Fibroblast of skin of right quadriceps (primary cell): ENCODE measurements at places on chromosomes 7 and 10.
A peak's percentile ranks its signal among the peaks of the same experiment; 100 is the strongest.

DNA sequence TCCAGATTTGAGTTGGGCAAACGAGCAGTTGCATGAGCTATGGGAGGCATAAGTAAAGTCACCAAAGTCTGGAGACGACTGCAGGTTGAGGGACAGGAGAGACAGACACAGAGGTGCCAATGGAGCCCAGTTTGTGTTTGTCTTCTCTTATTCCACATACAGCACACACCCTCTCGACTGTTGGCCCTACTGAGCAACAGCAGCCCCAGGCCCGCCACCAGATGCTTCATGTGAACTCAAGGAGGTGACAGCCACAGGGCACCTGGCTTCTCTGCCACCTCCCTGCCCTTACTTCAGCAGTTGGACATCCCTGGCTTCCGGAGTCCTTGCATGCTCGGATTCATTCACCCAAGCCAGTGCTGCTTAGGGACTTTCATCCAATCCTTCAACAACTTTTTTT lies 6.5 kb upstream of the ATOH7 start:
- no peak for DNase-seq

GRCh38 chr10:55641601-55642000 lies 719.5 kb downstream of the ZWINT start:
- DNase-seq = no peak

DNA sequence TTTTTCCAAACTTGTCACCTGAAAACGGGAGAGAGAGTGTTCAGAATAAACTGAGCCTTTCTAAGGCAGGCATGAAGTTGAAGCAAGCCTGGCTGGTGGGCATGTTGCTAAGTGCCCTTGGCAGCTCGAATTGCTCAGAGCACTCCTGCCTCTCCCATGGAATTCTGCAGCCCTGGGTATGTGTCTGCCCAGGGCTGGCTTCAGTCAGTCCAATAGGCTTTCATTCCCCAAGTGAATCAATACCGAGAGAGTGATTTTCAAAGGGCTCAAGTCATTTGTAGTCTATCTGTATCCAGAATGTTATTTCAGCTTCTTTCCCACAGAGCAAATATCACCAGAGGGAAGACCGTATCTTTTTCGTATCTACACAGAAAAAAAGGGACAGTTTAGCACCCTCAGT lies 415.5 kb upstream of the COBL start:
- no peak for DNase-seq

DNA sequence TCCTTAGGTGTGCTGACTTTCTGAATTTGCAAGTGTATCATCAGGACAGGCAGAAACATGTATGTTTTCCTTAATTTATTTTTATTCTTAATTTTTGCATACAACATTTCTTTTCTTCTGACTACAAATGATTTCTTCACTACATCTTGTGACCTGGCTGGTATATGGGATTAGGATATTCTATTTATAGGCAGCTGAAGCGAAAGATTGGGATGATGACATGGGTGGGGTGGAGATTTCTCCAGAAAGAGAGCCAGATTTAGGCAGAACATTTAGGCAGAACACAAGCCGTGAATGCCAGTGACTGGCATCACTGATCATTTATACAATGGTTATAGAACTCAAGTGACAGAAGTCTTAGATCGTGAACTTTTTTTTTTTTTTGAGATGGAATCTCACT lies 256.7 kb downstream of the KLF6 start:
- DNase-seq = no peak

DNA sequence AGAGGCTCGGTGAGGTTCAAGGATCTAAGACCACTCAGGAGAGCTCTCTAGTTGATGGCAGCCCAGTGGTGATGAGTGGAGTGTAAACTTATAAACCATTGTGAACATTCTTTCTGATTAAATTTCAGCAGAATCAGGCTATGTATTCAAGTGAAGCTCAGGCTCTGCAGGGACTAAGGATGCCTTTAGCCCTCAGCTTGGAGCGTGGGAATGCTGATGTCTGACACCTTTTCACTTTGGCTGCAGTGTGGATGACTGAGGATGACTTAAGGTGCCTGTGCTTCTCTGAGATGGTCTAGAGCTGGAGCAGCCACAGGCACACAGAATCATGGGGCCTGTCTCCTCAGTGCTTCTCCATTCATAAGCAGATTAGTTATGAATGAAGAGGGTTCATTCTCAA lies 150.4 kb downstream of the SORCS3 start:
- DNase-seq = no peak

- DNase-seq = peak; percentile 73
These were observed at the start of gene ELN for GRCh38 chr7:74027683-74028320. Gene ELN (plus strand): TSS chr7:74028173. CDS start chr7:74028188, 15 bp downstream.

- DNase-seq = peak; percentile 82
These were observed 126.0 kb downstream of the SGMS1 start for GRCh38 chr10:50497758-50498157.

- no peak for DNase-seq
These were observed 623 bp upstream of the CEP41 start for GRCh38 chr7:130441408-130441869.

DNA sequence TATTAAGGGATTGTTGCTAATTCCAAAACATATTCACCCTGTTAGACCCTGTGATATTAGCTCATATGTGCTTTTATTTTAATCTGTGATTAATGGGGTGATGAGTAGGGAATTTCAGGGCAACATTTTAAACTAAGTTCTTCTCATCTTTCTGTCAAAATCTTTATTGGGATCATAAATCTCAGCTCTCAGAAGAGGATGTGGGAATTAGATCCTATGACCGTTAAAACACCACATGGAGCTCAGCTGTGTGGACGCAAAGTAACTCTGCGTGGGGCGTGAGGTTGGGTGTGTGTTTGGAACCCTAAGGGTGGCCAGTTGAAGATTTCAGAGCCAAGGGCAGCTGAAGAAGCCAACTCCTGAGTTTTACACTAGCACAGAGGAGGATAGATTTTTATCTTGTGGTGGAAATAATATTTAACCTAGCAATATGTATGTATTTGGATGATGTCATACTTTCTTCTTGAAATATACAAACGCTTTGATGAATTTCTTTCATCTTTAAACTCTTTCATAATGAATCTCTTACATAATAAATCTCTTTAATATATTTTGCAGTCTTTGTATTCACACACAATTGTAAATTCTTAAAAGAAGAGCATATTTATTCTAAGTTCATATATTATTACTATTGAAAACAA lies 64.4 kb downstream of the EPDR1 start:
- DNase-seq = peak; percentile 18

DNA sequence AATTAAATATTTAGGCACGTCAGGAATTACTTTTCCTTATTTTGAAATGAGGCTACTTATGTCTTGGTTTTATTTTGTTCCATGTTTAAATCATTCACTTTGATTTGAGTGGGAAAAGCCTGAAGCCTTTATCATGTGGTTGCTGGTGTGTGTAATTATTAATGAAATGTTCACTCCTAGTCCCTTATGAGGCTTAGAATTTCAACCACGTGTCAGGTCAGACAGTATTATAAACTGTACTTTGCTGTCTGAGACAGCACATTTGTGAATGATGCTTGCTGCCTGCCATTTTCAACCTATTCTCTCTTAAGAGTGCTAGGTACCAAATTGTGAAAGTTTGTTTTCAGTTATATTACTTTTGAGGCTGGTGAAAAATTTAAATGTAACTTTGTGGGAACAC lies 58.9 kb downstream of the COL17A1 start:
- no peak for DNase-seq

DNA sequence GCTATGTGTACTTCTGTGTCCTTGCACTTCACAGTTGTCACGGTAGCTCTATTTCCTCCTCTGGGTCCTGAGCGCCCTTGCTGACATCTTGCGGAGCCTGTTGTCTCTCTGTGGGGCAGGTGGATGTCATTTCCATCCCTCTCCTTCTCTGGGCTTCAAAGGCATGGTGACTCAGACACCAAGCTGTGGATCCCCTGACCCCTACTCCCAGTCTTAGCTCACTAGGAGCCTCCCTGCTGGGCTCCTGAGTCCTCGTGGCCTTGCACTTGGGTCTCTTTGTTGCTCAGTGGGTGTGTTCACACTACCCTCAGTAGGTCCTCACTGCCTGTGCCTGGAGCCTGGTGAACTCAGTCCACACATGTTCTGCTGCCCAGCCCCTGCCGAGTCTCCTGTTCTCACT lies 100.3 kb upstream of the PAX2 start:
- DNase-seq = no peak

- DNase-seq = no peak
These were observed 18.3 kb downstream of the GPER1 start for GRCh38 chr7:1106063-1106792.

GRCh38 chr7:26420422-26421019 lies 128.9 kb downstream of the SNX10 start:
- DNase-seq = no peak

DNA sequence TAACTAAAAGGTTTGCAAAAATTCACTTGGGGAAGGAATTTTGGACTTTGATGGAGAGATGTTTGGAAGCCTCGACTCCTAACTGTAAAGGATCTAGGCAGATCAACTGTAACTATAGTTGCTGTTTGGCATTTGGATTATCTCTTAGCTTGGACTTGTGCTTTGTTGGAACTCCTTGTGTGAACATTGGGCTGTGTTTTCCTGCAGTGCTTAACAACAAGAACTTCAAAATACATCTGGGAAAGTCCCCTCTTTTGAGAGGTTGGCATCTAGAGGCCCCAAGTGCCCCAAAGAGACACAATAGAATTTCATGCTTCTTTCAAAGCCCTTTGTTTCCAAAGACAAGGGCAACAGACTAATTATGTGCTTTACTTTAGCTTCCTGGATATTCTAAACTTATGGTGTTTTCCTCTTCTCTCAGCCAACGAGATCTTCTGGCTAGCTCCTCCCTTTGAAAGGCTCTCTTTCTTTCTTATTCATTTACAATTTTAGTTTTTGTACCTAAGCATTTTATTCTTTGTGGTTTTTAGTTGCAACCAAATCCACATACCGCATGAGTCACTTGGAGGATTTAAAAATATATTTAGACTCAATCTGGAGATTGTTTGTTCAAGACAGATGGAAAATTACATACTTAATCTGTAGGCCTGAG lies 11.6 kb downstream of the ABCA13 start:
- peak; percentile 55 for DNase-seq

- peak; percentile 42 for DNase-seq
These were observed 90.7 kb upstream of the C1QL3 start for GRCh38 chr10:16612115-16612980.
